Osteoblast (primary cell): ENCODE measurements at places on chromosomes 4 and X. TPM values are rescaled to one million over a fixed set of nuclear protein-coding genes. Genes with fewer than 3 reads are reported as not detected.

The CITED1 gene
- not detected in 2 replicates for total RNA-seq

The ABLIM2 gene
- 0.29 and 0.36 TPM in 2 replicates for total RNA-seq

The CLNK gene
- not detected in 2 replicates for total RNA-seq

The BMX gene
- total RNA-seq: not detected in 2 replicates

The DGKK gene
- not detected in 2 replicates for total RNA-seq

The SAP30 gene
- 22.1 and 25.3 TPM in 2 replicates for total RNA-seq

The CXCL8 gene
- total RNA-seq: 1.5 and 5.8 TPM in 2 replicates

The TKTL2 gene
- total RNA-seq: not detected in 2 replicates

The STK32B gene
- 1.1 and 2.7 TPM in 2 replicates for total RNA-seq

DNA sequence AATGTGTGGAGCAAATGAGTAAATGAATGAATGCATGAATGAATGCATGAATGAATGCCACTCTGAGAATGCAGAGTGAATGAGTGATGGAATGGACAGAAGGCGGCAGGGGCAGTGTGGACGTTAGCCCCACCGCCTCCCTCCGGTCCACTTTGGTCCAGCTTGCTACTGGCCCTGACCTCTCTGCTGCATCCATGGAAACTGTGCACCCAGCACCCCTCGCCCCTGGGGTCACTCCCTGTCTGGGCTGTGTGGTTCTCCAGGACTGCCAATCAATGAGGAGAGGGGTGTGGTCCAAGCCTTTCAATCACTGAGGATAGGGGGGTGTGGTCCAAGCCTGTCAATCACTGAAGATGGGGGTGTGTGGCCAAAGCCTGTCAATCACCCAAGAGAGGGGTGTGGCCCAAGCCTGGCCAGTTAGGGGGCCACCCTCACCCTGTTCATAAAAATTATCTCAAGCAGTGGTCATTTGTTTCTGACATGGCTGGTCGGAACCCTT, 39.2 kb upstream of the ASMTL start:
- no peaks in the 10 kb centered on the region for H3K4me1 ChIP-seq
- no peak overlapping the region for H3K27ac ChIP-seq
- DNase-seq: no peak
- no peaks in the 10 kb centered on the region for H3K27me3 ChIP-seq

- no peaks in the 10 kb centered on the region for H3K27me3 ChIP-seq
- no peak overlapping the region for H3K4me3 ChIP-seq
- no peak for DNase-seq
- H3K27ac ChIP-seq: no peak overlapping the region
- no peaks in the 10 kb centered on the region for H3K4me1 ChIP-seq
- H3K36me3 ChIP-seq: no peaks in the 10 kb centered on the region
Measured at GRCh38 chr4:130855533-130855932, 1759.6 kb downstream of the C4orf33 start.

GRCh38 chr4:53183754-53184153, 182.1 kb downstream of the SCFD2 start:
- no peaks in the 10 kb centered on the region for H3K36me3 ChIP-seq
- no peak for DNase-seq
- peaks cover 30% of the 10 kb centered on the region for H3K4me1 ChIP-seq
- H3K4me3 ChIP-seq: no peak overlapping the region
- H3K27me3 ChIP-seq: no peaks in the 10 kb centered on the region

DNA sequence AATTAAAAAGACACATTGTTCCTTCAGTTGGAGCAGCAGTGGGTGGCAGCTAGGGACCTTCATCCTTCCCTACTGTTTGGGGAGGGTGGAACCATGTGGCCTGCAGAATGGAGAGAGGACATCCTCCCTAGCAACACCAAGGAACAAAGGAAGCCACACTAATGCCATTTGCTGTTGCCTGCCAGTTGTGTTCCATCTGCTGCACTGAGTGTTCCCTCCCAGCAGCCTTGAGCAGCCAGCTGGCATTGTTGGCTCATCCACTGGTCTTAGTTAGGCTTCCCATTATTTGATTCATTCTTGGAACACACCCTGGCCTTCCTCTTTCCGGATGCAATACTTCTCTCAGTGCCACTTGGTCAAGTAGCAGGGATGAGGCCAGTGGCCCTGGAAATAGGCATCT, 25.0 kb upstream of the HMGB3 start:
- DNase-seq: no peak
- H3K4me3 ChIP-seq: no peak overlapping the region
- H3K36me3 ChIP-seq: no peaks in the 10 kb centered on the region
- no peaks in the 10 kb centered on the region for H3K27me3 ChIP-seq

- H3K36me3 ChIP-seq: no peaks in the 10 kb centered on the region
- no peak for DNase-seq
- no peaks in the 10 kb centered on the region for H3K27me3 ChIP-seq
- no peak overlapping the region for H3K4me3 ChIP-seq
Measured at GRCh38 chrX:57528670-57529255, 63.0 kb upstream of the ZXDB start.

- no peaks in the 10 kb centered on the region for H3K4me1 ChIP-seq
- no peak overlapping the region for H3K4me3 ChIP-seq
- no peak for DNase-seq
- H3K27ac ChIP-seq: no peak overlapping the region
Measured at GRCh38 chr4:182894681-182895275, 22.4 kb downstream of the DCTD start.

- no peaks in the 10 kb centered on the region for H3K27me3 ChIP-seq
- no peak overlapping the region for H3K27ac ChIP-seq
- no peak for DNase-seq
- no peak overlapping the region for H3K4me3 ChIP-seq
- peaks cover 17% of the 10 kb centered on the region for H3K4me1 ChIP-seq
Measured at GRCh38 chr4:8282742-8283141, 13.2 kb downstream of the HTRA3 start.

- H3K27ac ChIP-seq: no peak overlapping the region
- H3K4me3 ChIP-seq: no peak overlapping the region
- H3K27me3 ChIP-seq: no peaks in the 10 kb centered on the region
- no peaks in the 10 kb centered on the region for H3K36me3 ChIP-seq
Measured at GRCh38 chr4:59979061-59979460, 1221.1 kb upstream of the ADGRL3 start.

- no peaks in the 10 kb centered on the region for H3K36me3 ChIP-seq
- DNase-seq: no peak
- H3K27me3 ChIP-seq: no peaks in the 10 kb centered on the region
- H3K4me1 ChIP-seq: no peaks in the 10 kb centered on the region
- no peak overlapping the region for H3K27ac ChIP-seq
Measured at GRCh38 chrX:129360175-129360574, 163.1 kb downstream of the SMARCA1 start.

- no peaks in the 10 kb centered on the region for H3K4me1 ChIP-seq
- no peak overlapping the region for H3K27ac ChIP-seq
- no peaks in the 10 kb centered on the region for H3K36me3 ChIP-seq
- H3K4me3 ChIP-seq: no peak overlapping the region
- no peak for DNase-seq
- H3K27me3 ChIP-seq: no peaks in the 10 kb centered on the region
Measured at GRCh38 chr4:18932730-18933339, 911.3 kb upstream of the LCORL start.

GRCh38 chr4:113278324-113278934, 229.0 kb downstream of the ANK2 start:
- H3K4me1 ChIP-seq: no peaks in the 10 kb centered on the region
- no peaks in the 10 kb centered on the region for H3K27me3 ChIP-seq
- no peak overlapping the region for H3K27ac ChIP-seq

GRCh38 chrX:14362721-14363120, 166.6 kb upstream of the GLRA2 start:
- no peaks in the 10 kb centered on the region for H3K36me3 ChIP-seq
- no peak for DNase-seq
- H3K4me3 ChIP-seq: no peak overlapping the region

DNA sequence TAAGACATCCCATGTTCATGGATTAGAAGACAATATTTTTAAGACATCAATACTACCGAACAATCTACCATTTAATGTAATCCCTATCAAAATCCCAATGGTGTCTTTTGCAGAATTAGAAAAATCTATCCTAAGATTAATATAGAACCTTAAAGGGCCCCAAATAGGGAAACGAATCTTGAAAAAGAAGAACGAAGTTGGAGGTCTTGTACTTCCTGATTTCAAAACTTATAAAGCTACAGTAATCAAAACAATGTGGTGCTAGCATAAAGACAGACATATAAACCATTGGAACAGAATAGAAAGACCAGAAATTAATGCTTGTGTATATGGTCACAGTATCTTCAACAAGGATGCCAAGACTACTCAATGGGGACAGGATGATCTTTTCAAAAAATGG, 42.0 kb downstream of the CENPE start:
- no peak overlapping the region for H3K27ac ChIP-seq
- no peak for DNase-seq
- no peaks in the 10 kb centered on the region for H3K4me1 ChIP-seq
- no peaks in the 10 kb centered on the region for H3K27me3 ChIP-seq
- H3K36me3 ChIP-seq: peaks cover 4% of the 10 kb centered on the region
- H3K4me3 ChIP-seq: no peak overlapping the region

- no peak overlapping the region for H3K27ac ChIP-seq
- no peaks in the 10 kb centered on the region for H3K36me3 ChIP-seq
- no peaks in the 10 kb centered on the region for H3K27me3 ChIP-seq
- no peaks in the 10 kb centered on the region for H3K4me1 ChIP-seq
Measured at GRCh38 chr4:59712470-59712869, 1487.7 kb upstream of the ADGRL3 start.

DNA sequence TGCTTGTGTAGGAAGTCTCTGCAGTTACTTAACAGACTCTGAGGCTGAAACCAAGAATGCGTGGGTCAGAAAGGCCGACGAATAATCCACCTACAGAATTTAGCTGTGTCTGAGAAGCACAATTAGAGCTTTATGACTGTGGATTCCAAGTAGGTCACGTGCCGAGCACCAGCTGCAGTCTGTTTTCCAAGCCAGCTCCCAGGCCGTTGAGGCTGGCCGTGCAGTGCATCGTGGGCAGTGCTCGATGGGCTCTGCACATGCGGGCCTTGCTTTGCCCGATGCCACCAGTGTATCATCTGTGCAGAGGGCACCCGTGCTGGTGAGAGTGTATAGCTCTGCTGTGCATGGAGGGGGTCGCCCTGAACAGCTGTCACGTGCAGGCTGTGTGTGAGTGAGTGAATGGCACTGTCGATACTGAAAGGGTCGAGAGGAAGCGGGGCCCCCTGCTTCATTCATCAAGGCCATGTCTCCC, 67.5 kb upstream of the CLDN34 start:
- peak overlapping the region; percentile 56 for H3K4me3 ChIP-seq
- peak; percentile 72 for DNase-seq

GRCh38 chrX:76279007-76279406, 106.1 kb downstream of the PBDC1 start:
- no peak overlapping the region for H3K4me3 ChIP-seq
- H3K27ac ChIP-seq: no peak overlapping the region
- no peaks in the 10 kb centered on the region for H3K4me1 ChIP-seq

DNA sequence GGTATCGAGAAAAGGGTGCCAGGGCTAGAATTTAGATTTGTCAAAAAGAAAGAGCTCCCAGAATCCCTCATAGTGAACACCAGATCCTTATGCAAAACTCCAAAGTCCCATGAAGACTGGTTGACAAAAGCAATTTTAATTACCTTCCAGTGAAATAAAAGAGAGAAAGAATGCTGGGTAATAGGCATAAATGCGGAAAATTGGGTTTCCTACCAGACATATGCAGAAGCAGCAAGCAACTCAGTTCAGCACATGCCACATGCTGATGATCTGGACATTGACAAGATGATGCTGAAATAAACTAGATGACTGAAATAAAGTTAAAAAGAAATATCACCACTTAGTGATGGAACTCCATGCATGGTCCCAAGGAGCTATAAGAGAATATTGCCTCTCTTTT, 83.9 kb downstream of the KCNIP4 start:
- no peak for DNase-seq
- H3K36me3 ChIP-seq: no peaks in the 10 kb centered on the region
- no peak overlapping the region for H3K4me3 ChIP-seq
- H3K27me3 ChIP-seq: no peaks in the 10 kb centered on the region
- H3K27ac ChIP-seq: no peak overlapping the region

DNA sequence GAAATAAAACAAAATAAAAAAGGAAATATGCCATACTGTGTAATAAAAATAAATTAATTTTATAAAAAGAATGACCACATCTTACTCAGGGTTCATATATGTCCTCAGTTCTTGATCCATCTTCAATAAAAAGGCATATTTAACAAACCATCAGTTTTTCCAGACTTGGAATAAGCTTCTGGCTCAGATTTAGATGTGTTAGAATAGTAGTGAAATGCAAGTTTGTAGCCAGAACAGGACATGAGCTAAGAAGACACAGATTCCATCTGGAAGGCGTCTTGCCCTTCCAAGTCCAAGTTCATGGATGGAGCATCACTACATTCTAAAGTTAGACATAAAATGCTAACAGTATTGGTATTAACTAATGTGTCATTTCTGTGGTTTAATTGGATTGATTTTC, 10.3 kb upstream of the LSM6 start:
- no peaks in the 10 kb centered on the region for H3K36me3 ChIP-seq
- H3K27me3 ChIP-seq: no peaks in the 10 kb centered on the region
- H3K4me1 ChIP-seq: no peaks in the 10 kb centered on the region
- H3K4me3 ChIP-seq: no peak overlapping the region

- no peaks in the 10 kb centered on the region for H3K4me1 ChIP-seq
- no peak for DNase-seq
- H3K4me3 ChIP-seq: no peak overlapping the region
- no peak overlapping the region for H3K27ac ChIP-seq
- no peaks in the 10 kb centered on the region for H3K27me3 ChIP-seq
Measured at GRCh38 chrX:30997411-30997810, 74.4 kb downstream of the FTHL17 start.

- H3K4me3 ChIP-seq: no peak overlapping the region
- H3K27me3 ChIP-seq: no peaks in the 10 kb centered on the region
- DNase-seq: no peak
- no peaks in the 10 kb centered on the region for H3K4me1 ChIP-seq
- H3K27ac ChIP-seq: no peak overlapping the region
- H3K36me3 ChIP-seq: peaks cover 6% of the 10 kb centered on the region
Measured at GRCh38 chrX:65745992-65746391, 78.5 kb downstream of the MSN start.

GRCh38 chrX:24149351-24150050, at the start of gene ZFX:
TSS of gene ZFX (plus strand) at chrX:24149729. CDS start at chrX:24172743, 23,014 bp downstream.
- peaks cover 68% of the 10 kb centered on the region for H3K4me1 ChIP-seq
- DNase-seq: peak; percentile 87
- H3K36me3 ChIP-seq: peaks cover 10% of the 10 kb centered on the region
- peak within 1 kb of the TSS; percentile 87 for H3K4me3 ChIP-seq

DNA sequence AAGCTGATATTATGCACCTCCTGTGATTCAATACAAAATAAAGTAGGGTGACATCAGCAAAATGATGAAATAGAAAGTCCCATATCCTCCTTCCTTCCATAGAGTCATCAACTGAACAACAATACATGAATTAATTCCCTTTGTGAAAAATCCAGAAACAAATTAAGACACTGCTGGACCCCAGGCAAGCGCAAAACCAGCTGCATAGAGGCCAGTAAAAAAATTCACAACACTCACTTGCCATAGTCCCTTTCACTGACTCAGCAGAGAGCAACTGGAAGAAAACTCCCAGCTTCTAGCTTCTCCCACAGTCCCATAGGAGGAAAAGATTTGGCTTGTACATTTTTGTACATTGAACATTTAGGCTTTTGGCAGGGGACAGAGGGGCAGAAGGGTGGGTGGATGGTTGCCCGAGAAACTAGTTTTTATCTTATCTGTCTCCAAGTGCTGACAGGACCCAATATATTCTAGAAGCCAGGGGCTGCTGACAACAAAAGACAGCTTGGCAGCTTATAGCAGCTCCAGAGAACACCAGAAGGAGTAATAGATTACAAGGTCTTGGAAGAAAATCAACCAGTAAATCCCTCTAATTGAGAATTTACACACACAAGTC, 124.6 kb downstream of the NDST3 start:
- no peak overlapping the region for H3K27ac ChIP-seq
- H3K4me3 ChIP-seq: no peak overlapping the region
- no peaks in the 10 kb centered on the region for H3K27me3 ChIP-seq
- DNase-seq: peak; percentile 6
- no peaks in the 10 kb centered on the region for H3K36me3 ChIP-seq
